ENCODE measurements at places on chromosomes 16 and 17.

DNA sequence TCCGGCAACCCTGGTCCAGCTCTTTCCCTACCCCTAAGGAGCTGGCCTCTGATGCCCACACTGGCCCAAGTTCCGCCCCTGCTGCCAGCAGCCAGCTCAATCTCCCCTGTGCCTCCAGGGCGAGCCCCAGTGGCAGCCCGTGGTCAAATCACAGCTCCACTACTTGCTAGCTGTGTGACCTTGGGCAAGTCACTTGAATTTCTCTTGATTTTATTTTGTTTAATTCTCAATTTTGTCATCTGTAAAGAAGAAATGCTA lies 10.3 kb downstream of the CASKIN2 start:
- DNase-seq = no peak

DNA sequence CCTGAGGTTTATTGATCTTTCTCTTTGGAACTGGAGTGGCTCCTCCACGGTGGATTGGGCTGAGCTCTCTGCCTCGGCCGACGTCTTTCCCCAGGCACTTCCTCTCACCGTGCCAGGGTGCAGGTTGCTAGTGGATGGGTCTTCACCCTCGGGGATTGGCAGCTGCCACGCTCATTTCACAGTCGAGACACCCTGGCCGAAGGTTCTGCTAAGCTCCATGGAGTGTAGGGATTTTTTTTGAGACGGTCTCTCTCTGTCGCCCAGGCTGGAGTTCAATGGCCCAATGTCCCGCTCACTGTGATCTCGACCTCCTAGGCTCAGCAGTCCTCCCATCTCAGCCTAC lies 280.8 kb downstream of the SEC14L1 start:
- no peak for DNase-seq

GRCh38 chr16:27324851-27325301 lies 11.1 kb downstream of the IL4R start:
- DNase-seq = no peak

- no peak for DNase-seq
These were observed 27.9 kb downstream of the MBTPS1 start for GRCh38 chr16:84088695-84089395.

GRCh38 chr17:74748279-74748528 lies 224 bp upstream of the NHERF1 start:
- no peak for DNase-seq

DNA sequence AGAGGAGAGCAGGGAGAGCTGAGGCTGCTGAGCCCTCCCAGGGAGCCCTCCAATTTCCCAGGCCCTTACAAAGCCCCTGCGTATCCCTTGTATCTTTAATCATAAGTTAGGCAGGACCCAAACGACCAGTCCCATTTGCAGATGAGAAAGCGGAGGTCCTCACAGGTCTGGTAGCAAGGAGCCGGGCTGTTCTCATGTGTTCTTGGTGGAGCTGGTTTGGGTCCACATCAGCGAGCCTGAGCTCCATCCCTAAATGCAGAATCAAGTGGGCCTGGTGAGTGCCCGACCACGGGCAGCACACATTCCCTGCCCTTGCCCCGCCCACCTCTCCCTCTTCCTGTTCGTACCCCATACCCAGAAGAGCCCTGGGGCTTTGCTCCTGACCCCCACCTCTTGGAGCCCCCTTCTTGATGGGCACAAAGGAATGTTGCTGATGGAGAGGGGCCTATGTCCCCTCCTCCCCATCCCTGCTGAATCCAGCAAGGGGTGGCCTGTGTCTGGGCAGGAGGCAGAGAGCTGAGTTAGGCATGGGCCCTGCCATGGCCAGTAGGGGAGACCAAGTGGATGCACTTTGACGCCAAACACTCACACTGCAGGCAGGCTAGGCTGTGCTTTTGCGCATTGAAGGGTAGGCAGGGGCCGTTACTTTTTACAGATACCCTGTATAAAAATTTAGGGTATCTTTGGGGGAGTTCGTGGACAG lies 18.3 kb upstream of the ADCY7 start:
- DNase-seq = no peak

GRCh38 chr17:34650051-34650750 lies 70.8 kb downstream of the TMEM132E start:
- DNase-seq = no peak

- peak; percentile 16 for DNase-seq
These were observed 4.1 kb upstream of the FAAP100 start for GRCh38 chr17:81556175-81556691.
